ENCODE measurements at places on chromosomes 3 and 15.

- no peak for DNase-seq
These were observed 22.3 kb downstream of the NKIRAS1 start for GRCh38 chr3:23894254-23895061.

DNA sequence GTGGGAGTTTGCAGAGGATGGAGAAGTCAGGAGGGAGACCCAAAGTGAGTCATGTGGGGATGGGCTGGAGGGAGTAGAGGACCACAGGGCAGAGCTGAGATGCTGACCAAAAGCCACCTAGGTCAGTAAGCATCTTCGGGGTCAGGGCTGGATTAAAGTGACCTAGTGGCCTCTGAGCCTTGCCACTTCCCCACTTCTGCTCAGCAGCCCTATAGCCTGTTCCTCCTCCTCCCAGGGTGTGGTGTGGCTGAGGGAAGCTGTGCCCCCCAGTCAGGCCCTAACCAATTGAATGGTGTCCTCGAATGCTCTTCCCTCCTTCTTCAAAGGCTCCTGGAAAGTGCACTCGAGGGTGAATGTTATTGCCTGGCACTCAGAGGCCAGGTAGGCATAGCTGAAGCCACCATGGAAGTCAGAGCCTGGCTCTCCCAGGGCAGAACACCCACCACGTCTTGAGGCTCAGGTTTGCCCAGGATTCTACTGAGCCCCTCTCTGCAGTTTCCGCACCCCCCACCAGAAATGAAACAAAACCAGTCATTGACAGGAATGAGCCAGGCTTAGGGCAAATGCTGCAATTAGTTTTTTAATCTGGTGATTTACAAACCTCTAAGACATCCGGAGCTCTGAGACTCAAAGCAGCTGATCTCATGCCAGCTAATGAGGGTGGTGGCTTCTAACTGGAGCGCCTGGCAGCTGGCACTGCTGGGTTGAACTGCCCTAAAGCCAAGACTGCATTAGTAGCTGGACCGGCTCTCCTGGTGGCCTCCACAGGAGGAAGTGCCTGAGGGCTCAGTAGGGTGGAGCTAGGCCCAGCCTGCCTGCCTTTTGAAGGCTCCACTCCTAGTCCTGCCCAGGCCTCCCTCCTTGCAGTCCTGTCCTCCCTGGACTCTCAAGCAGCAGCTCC is 26.0 kb upstream of the VIPR1 start:
- no peak for DNase-seq

DNA sequence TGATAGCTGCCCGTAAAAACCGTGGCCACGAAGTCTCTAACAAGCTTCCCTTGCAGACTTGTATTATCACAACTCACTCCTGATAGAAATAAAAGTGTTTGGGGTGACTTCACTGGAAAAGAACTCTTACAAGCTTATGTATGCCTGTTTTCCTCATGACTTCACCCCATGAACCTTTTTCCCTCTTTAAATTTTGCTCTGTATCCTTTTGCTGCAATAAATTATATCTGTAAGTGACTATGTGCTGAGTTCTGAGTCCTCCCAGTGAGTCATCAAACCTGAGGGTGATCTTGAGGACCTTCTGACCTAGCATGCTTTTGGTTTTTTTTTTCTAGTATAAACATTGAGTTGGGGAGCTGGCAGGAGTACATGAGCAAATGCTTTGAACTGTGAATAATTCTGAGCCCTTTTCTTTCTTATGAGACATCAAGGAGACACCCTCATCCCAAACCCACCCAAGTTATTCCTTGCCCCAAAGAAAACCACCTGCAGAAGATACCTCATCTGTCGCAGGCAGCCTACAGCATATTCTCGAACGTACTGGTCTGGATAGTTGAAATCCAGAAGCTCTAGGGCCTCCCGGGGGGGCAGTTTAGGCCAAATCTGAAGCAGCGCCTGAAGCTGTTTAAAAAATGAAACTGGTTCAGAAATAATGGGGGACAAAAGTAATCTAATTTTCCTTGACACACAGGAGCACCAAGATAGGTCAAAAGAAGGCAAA is 85.9 kb downstream of the FAIM start:
- no peak for DNase-seq

- no peak for DNase-seq
These were observed 14.5 kb upstream of the CAPN3 start for GRCh38 chr15:42344763-42345162.

DNA sequence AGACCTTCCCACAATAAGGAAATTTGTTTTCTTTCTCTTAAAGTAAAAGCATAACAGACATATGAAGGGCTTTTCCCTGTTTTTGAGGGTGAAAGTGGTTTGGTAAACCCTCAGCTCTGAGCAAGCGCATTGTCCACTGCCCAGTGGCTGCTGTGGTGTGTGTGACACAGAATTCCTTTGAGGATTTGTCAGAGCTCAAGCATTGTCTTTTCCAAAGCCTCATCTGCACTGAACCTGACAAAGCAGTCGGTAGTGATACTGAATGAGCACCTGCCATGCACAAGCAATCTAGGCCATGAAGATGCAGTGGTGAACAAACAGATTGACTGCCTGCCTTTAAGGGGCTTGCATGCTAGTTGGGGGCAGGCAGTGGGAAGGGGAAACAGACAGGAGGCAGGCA is 128.3 kb downstream of the PLCL2 start:
- DNase-seq: no peak

- DNase-seq: no peak
These were observed 60.8 kb downstream of the RGMA start for GRCh38 chr15:93028111-93028631.

DNA sequence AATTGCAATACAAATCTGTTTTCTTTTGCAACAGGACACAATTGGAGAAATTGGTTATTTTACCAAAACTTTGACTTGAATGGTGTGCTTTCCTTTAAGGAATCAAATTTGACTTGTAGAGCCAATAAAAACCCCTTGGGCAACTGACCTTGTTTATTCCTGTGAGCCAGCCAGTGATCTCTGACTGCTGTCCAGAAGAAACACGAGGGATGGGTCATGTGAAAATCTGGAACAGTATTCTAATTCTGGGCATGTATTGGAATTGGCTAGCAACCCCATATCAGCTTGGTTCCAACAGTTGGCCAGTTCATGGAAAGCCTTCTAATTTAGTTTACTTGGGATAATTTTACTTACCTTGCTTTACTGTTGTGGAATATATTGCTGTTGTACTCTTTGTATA is 19.1 kb upstream of the HHATL start:
- DNase-seq: no peak

All from C1 segment of cervical spinal cord (tissue), 14 donors.